GM23248 (cell line): ENCODE measurements at places on chromosomes 7 and 10. TPM values are rescaled to one million over a fixed set of nuclear protein-coding genes. Genes with fewer than 3 reads are reported as not detected.
A peak's percentile ranks its signal among the peaks of the same experiment; 100 is the strongest.

DNA sequence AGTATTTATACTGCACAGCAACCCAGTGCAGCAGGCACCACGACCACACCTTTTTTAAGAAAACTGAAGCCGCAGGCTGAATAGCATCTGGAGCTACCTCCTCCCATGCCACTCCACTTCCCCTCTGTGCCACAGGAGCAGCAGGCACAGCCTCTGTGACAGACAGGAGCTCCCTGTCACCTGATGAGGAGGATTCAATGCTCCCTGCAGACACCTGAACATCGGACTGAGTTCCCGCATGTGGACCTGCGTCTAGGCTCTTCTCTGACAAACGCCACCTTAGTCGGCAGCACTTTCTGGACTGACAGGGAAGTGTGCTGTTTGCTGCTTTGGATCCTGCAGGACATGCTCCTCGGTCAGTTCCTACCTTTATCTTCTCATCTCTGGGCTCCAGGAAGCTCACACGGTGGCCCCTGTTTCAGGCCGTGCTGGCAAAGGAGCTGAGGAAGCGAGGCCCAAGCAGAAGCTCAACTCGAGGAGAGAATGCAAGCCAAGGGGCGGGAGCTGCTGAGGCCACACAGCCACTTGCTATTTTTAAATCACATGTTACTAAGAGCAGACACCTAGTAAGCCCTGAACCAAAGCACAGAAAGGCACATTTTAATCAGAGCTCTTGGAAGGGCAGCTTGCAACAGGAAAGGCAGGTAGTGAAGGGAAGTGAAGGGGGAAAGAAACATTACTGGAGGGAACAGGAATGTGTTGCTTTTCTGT is 56.6 kb downstream of the VOPP1 start:
- no peaks in the 10 kb centered on the region for H3K4me1 ChIP-seq
- H3K4me3 ChIP-seq = no peak overlapping the region
- no peak for DNase-seq
- no peaks in the 10 kb centered on the region for H3K36me3 ChIP-seq

DNA sequence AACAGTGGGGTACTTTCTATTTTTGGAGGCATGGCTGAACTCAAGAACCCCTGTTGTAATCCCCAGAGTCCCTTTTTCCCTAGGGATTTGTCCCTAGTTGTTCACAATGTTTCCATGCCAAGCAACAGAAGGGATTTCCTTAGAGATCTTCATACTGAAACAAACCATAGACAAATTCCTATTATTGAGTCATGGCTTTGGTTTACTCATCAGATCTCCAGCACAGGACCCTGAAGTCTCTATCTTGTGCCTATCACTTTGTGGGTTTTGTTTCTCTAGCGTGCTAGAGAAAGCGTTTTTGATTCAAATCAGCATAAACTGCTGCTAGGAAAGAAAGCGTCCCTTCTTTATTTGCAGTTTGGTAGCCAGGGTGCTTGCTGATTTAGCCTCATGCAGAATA is 165.0 kb downstream of the BAMBI start:
- no peak overlapping the region for H3K27ac ChIP-seq
- no peaks in the 10 kb centered on the region for H3K4me1 ChIP-seq
- no peak overlapping the region for H3K4me3 ChIP-seq
- H3K27me3 ChIP-seq = no peaks in the 10 kb centered on the region

DNA sequence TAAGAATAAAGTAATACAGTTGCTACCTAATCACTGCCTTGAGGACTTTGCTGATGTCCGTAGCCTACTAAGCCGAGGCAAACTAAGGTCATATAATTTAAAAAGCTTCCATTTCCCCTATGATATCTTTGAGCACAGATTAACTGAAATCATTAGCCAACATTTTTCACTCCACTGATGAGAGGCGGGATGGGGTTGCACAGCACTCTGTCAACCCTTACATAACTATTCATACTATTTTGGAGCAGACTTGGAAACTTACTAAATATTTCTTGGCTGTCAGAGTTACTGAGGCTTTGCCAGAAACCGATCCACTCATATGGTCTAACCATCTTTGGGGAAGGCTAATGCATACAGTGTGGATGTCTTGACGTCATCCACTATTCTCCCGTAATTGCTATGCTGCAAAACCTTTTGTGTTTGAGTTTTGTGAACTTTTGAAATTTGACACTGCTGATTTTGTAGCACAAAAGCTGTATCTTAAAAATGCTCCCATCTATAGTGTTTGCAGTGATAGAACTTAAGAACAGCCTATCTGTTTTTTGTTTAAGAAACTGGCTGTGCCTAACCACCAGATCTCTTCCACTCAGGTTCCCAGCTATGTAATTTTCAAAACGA is 248.7 kb downstream of the TSPAN12 start:
- no peak for DNase-seq
- H3K4me1 ChIP-seq = no peaks in the 10 kb centered on the region
- no peak overlapping the region for H3K27ac ChIP-seq
- H3K4me3 ChIP-seq = no peak overlapping the region

DNA sequence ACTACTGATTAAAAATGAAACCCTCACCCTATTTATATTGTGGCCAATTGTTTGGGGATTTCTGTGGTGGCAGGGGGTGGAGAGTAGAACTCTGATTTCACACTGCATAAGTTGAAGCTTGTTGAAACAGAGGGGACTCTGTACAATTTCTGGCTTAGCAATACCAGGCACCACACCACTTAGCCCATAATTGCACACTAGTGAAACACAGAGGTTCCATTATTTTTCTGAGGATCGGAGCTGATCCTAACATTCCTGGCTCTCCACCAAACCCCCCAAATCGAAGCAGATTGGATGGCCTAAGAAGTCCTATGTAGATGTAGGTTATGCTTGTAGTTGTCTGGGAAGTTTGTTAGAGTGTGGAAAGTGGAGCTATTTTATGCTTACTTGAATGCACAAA is 47.0 kb downstream of the PTN start:
- H3K27me3 ChIP-seq = no peaks in the 10 kb centered on the region
- no peak for DNase-seq
- no peaks in the 10 kb centered on the region for H3K4me1 ChIP-seq
- no peak overlapping the region for H3K4me3 ChIP-seq
- no peak overlapping the region for H3K27ac ChIP-seq

DNA sequence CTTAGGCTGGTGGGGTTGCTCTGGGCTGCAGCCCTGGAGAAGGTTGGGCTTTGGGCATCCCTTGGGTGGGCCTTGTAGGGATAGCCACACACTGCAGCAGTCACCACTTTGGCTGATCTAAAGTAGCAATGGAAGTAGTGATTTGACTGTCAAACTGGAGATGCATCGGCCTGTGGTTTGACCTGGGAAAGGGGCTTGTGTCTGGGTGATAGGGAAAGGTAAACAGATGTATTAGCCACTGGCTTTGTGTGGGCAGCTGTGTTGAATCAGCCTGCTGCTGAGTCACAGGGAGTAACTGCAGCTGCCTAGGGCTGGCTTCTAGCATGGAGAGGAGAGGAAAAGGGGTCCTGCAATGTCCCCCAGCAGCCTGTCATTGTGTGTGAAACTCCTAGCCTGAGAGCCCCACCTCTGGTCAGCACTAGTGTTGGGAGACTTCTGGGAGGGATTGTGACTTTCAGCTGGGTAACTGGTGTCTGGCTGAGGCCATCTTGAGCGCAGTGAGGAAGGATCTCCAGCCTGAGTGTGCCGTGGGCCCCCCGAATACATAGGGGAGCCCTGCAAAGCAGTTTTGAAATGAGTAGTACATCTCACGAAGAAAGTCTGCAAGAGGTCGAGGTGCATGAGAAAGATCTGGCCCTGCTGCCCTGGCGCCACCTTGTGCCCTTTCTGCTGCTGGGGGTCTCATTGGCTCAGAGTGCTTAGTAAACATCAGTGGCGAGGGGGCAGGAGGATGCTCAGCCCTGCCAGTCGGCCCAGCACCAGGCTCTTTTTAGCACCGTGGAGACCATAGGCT is 117.3 kb downstream of the FANK1 start:
- H3K27me3 ChIP-seq = no peaks in the 10 kb centered on the region
- no peak overlapping the region for H3K4me3 ChIP-seq
- H3K36me3 ChIP-seq = peaks cover 33% of the 10 kb centered on the region
- H3K4me1 ChIP-seq = peaks cover 25% of the 10 kb centered on the region

DNA sequence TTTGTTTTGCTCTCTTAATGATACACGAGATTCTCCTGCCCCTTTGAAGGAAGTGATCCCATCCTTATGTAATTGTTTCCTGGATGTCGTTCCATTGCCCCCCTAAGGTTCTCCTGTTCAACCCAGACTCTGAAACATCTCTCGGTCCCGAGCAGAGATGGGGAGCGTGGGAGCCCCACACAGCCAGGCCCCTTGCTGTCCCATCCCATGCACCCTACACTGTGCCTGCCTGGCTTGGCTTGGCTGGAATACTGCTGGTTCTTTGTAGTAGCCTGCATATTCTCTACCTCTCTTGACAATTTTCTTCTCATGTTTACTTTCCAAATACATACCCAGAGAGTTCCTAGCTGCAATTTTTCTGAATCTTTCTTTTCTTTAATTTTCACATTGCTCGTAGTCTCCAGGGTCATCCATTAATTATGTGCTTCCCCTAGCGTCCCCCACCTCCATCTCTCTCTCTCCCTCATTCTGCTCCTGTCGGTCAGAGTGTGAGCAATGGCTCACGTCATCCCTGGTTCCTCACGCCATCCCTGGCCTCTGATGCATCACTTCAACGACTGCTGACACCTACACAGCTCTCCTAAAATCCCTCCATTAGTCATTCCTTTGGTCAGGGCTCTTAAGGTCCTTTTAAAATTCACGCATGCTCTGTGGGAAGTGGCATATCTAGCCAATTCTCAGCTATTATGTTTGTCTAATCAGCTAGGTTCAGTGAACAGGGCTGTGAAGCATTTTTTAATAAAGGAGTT is 32.5 kb upstream of the GPR158 start:
- peaks cover 4% of the 10 kb centered on the region; the same call in 1 of the 2 replicates for H3K4me1 ChIP-seq
- no peaks in the 10 kb centered on the region for H3K36me3 ChIP-seq
- H3K4me3 ChIP-seq = no peak overlapping the region
- no peak overlapping the region for H3K27ac ChIP-seq
- H3K27me3 ChIP-seq = no peaks in the 10 kb centered on the region
- peak; percentile 67 for DNase-seq

- H3K4me1 ChIP-seq = no peaks in the 10 kb centered on the region
- peak; percentile 54 for DNase-seq
- H3K27ac ChIP-seq = no peak overlapping the region
- H3K27me3 ChIP-seq = peaks cover 37% of the 10 kb centered on the region
Observed at GRCh38 chr7:103989785-103990767, 618 bp upstream of the RELN start.

- H3K27ac ChIP-seq = no peak overlapping the region
- no peak for DNase-seq
- H3K27me3 ChIP-seq = no peaks in the 10 kb centered on the region
- H3K4me3 ChIP-seq = no peak overlapping the region
Observed at GRCh38 chr10:76112826-76113150, 681.4 kb downstream of the LRMDA start.

DNA sequence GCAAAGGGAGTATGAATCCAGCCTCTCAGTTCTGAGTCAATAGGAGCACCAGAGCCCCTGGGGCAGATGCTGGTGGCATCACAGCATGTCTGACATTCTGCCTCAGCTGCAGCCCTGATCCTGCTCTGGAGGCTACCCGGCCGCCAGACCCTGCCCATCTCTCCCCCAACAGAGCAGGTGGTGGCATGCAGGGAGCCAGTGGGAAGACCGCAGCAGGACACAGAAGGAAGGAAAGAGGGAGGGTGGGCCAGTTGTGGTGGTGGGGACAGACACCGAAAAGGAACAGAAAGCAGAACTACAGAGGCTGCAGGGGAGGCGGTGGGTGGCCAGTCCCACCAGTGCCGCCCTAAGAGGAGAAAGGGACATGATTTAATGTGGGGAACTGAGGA is 35.3 kb downstream of the BLNK start:
- no peak overlapping the region for H3K27ac ChIP-seq
- no peak overlapping the region for H3K4me3 ChIP-seq
- no peaks in the 10 kb centered on the region for H3K4me1 ChIP-seq

GRCh38 chr10:13051126-13051694 is 48.8 kb upstream of the OPTN start:
- H3K4me3 ChIP-seq = no peak overlapping the region
- no peak for DNase-seq
- no peaks in the 10 kb centered on the region for H3K36me3 ChIP-seq
- no peaks in the 10 kb centered on the region for H3K27me3 ChIP-seq
- no peak overlapping the region for H3K27ac ChIP-seq

- no peak overlapping the region for H3K27ac ChIP-seq
- H3K27me3 ChIP-seq = no peaks in the 10 kb centered on the region
- H3K36me3 ChIP-seq = no peaks in the 10 kb centered on the region
- H3K4me3 ChIP-seq = no peak overlapping the region
- DNase-seq = no peak
Observed at GRCh38 chr7:25732766-25733217, 419.2 kb upstream of the NFE2L3 start.

DNA sequence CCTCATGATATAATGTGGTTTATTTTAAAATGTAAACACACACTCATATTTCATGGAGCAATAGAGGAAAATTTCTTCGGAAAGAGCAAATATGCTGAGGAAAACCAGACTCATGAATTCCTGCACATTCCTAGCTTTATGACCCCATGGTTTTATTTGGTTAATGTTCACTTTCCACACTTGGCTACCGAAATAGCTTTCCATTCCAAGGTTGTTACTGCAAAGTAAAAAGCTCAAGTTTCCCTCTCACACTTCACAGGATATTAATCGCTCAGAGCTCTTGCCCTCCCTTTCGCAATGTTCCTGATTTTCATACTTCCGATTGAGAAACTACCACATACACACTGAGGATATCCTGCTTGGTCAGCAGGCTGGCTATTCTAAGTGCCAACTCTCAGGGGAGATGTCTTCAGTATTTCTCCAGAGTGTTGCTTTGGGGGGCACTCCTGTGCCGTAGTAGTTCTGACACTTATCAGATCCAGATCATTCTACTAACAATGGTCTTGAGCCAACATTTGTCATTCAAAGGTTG is 77.5 kb upstream of the STEAP1B start:
- H3K27ac ChIP-seq = peak overlapping the region; percentile 82
- H3K4me1 ChIP-seq = peaks cover 31% of the 10 kb centered on the region
- H3K36me3 ChIP-seq = no peaks in the 10 kb centered on the region
- H3K4me3 ChIP-seq = peak overlapping the region; percentile 10; the same call in 1 of the 2 replicates
- H3K27me3 ChIP-seq = no peaks in the 10 kb centered on the region

GRCh38 chr7:11458736-11459483 is 373.1 kb downstream of the THSD7A start:
- no peak overlapping the region for H3K27ac ChIP-seq
- no peaks in the 10 kb centered on the region for H3K27me3 ChIP-seq
- H3K36me3 ChIP-seq = no peaks in the 10 kb centered on the region

Gene PNLIPRP1
- not detected in 2 replicates for total RNA-seq

Gene ING3
- total RNA-seq = 10.1 and 13.3 TPM in 2 replicates

Gene UCMA
- not detected in 2 replicates for total RNA-seq

Gene CCL26
- total RNA-seq = not detected in 2 replicates

Gene KNDC1
- 0.54 and 0.76 TPM in 2 replicates for total RNA-seq

Gene GIMAP6
- total RNA-seq = not detected in 2 replicates

Gene EN2
- not detected in 2 replicates for total RNA-seq

Gene GPR26
- total RNA-seq = not detected in 2 replicates
